ENCODE measurements at places on chromosomes 16 and 17.

GRCh38 chr17:21387616-21388015 lies 11.5 kb downstream of the KCNJ12 start:
- no peak for DNase-seq

DNA sequence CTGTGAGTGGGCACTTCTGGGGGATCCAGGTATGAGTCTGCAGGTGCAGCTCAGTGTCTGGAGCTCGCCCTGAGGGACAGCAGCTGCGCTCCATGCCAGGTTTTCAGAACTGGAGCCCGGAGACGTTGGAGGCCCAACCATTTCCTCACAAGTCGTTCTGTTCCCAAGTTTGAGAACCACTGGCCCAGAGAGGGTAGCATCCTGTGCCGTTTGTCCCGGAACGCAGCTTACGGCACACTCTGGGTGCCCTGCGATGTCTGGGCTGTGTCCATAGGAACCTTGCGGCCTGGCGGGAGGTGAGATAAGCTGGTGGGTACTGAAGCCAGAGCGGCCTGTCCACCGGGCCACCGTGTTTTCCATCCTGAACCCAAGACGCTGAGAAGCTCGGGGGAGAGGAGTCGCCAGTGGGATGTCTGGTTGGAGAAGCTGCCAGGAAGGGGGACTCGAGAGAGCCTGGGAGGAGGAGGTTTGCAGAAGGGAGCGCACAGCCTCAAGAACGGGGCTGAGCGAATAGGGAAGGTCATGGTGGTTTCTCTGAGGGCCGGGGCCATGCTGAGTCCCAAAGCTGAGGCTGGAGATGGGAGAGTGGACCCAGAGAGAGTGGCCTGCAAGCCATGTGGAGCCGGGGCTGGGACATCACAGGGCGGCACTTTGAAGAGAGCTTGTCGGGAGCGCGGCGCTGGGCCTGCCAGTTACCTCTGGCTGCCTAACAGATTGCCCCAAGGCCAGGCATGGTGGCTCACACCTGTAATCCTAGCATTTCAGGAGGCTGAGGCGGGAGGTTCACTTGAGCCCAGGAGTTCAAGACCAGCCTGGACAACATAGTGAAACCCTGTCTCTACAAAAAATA lies 211.0 kb upstream of the GSE1 start:
- DNase-seq: no peak

DNA sequence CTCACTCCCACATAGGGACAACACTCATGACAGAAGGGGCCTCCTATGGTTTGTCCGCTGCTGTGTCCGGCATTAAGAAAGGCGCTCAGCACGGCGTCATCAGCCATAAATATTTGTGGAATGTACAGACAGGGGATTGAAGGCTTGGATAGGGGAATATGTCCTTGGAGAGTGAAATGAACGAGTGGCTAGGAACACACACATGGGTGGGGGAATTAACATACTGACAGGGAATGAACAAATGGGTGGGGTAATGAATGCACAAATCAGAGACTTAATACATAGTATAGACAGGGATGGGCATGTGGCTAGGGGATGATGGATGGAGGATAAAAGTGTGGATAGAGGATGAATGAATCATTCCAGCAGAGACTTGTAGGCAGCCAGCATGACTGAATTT lies 154.0 kb upstream of the HSBP1 start:
- no peak for DNase-seq

GRCh38 chr16:80034948-80035663 lies 434.6 kb upstream of the MAF start:
- no peak for DNase-seq

- no peak for DNase-seq
These were observed 3.7 kb downstream of the PHF12 start for GRCh38 chr17:28947639-28948038.

- DNase-seq: no peak
These were observed 26.8 kb downstream of the GNA13 start for GRCh38 chr17:65029605-65030336.

GRCh38 chr16:57564571-57565270 lies 22.3 kb downstream of the ADGRG5 start:
- DNase-seq: peak; percentile 67

DNA sequence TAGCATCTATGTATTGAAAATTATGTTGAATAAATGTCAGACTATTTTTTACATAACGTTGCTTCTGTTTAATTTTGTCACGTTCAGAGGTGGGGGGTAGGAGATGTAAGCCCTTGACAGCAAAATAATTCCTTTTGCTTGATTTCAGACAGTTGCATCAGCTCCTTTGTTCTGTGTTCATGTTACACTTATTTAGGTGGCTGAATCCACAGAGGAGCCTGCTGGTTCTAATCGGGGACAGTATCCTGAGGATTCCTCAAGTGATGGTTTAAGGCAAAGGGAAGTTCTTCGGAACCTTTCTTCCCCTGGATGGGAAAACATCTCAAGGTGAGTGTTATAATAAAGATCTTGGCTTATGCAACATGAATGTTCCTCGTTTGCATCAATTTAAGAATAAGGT lies 4.5 kb downstream of the HERPUD1 start:
- DNase-seq: no peak
